ENCODE measurements at places on chromosomes 16 and 17.

DNA sequence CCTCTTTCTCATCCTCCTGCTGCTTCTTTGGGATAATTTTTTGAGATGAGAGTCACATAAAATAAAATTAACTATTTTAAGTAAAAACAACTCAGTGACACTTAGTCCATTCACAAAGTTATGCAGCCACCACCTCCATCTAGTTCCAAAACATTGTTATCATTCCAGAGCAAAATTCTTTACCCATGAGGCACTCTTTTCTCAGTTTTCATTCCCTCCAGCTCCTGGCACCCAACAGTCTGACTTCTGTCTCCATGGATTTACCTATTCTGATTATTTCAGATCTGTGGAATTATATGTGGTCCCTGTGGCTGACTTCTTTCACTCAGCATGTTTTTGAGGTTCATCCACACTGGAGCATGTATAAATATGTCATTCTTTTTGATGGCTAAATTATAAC lies 239.9 kb upstream of the DYNLRB2 start:
- DNase-seq: no peak

DNA sequence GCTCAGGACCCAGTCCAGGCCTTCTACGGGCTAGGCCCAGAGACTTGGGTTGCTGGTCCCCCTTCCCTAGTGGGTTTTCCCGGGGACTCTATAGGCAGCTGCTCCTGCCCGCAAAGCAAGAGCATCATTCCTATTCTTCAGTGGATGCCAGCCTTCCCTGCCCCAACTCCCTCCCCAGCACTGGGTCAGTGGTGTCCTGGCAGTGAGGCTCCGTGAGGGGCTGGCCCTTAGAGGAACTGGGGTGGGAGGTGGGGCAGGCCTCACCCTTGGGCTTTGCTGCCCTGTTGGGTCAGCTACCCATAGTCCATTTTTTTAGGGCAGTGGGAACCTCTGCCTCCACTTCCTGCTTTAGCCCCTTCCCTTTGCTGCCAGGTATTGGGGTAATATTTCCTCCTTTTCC lies 7.9 kb upstream of the PLEKHG4 start:
- DNase-seq: no peak

- DNase-seq: no peak
These were observed 409.6 kb downstream of the NPIPA8 start for GRCh38 chr16:17926866-17927399.

DNA sequence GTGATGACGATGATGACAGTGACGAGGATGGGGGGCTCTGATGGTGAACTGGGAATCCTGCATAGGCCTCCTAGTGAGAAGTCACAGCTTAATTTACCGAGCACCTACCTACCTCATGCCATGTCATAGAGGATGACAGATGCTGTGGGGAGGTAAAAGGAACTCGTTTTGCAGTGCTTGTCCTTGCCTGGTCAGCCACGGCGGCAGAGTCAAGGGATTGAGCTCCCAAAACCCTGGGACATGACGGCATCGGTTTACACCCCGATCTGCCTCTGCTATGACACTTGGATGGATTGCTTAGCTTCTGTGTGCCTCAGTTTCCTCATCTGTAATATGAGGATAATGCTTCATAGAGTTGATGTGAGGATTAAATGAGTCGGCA lies 103.2 kb downstream of the NTN1 start:
- no peak for DNase-seq

- DNase-seq: no peak
These were observed 133.4 kb upstream of the DYNLRB2 start for GRCh38 chr16:80407265-80407987.

GRCh38 chr16:8931859-8932258 lies 31.8 kb downstream of the USP7 start:
- DNase-seq: peak; percentile 31

DNA sequence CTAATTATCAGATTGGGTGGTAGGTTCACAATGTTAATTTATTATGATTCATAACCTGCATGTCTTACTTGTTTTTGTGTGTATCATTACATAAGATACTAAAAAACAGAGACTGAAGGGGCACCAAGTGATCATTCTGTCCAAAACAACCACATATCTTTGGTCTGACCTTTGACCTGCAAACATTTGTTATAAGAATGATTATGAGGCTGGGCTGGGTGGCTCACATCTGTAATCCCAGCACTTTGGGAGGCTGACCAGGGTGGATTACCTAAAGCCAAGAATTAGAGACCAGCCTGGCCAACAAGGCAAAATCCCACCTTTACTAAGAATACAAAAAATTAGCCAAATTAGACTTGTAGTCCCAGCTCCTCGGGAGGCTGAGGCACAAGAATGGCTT lies 116.4 kb downstream of the SPAG9 start:
- DNase-seq: no peak

- no peak for DNase-seq
These were observed 152.2 kb upstream of the NOG start for GRCh38 chr17:56441308-56441707.

DNA sequence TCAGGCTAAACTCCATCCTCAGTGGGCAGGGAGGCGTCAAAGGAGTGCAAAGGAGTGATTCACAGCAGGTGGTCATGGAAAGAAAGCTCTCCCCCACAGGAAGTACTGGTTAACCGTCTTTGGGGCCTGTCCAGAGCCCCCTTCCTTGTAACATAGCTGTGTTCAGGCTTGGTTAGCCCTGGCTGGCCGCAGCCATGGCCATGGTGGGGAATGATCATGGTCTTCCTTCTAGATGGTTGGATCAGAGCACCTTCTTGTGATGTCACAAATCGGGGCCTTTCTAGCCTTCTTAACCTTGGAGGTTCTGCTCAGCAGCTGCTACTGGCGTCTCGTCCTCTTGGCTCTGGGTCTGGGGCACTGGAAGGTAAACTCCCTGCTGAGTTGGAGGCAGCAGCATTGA lies 15.8 kb downstream of the NKD1 start:
- DNase-seq: no peak

DNA sequence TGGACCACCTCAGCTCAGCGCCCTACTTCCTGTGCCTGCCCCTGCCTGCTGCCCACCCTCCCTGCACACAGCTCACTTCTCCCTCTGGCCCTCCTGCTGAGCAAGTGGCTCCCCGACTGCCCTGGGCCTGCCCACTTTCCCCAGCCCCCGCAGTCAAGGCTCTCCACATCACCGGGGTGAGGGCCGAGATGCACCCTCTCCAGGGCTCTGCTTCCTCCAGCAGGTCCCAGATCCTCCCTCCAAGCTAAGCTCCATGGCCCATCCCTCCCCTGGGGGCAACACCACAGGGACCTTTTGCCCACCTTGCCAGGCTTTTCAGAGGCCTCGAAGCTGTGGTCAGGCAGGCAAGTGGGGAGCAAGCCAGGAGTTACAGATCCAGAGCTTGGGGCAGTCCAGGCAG lies 820.2 kb downstream of the KCNJ18 start:
- DNase-seq: no peak

DNA sequence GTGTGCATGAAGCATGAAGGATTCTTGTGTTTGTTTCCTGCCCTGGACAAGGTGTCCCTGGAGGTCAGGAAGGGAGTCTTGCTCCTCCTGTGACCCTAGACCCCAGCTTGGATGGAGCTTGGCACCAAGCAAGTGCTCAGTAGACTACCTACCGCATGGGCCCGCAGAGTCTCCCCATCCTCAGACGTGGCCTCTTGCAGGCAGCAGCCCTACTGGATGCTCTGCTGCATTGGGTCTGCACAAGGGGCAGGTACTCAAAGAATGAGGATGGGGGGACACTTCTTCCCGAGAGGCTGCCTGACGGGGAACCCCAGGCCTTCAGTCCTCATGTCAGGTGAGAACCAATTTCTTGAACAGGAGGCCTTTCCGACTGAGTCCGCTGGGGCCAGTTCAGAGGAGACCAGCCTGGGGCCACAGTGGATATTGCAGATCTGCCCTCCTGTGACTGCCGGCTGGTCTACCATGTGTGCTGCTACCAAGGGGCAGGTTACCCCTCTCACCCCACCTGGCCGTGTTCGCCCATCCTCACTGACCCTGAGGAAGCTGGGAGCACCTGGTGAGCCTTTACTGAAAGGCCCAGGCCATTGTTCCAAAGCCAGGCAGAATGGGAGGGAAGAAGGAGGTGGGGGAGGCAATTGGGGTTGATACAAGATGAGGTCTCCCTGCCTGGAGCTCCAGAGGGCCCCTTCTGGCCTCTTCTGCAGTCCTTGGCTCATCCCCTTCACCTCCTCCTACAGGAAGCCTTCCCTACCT lies 206.3 kb downstream of the RAB11FIP4 start:
- DNase-seq: no peak

GRCh38 chr17:63431939-63432804 lies 13.9 kb downstream of the CYB561 start:
- DNase-seq: no peak

DNA sequence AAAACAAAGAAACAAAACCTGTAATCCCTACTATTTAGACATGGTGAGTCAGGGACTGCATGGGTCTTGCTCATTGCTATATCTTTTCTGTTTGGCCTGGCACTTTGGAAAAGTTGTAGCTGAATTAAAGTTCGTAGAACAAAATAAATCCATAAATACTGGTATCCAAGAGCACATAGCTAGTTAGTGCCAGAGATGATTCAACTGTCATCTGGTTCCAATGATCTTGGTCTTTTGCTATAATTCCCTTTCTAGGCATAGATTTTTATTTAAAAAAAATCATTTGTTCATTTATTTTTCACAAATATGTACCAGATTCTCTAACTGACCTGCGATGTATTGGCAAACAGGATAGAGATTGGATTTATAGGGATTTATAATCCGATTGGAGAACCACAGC lies 1436.1 kb upstream of the GOT2 start:
- no peak for DNase-seq

DNA sequence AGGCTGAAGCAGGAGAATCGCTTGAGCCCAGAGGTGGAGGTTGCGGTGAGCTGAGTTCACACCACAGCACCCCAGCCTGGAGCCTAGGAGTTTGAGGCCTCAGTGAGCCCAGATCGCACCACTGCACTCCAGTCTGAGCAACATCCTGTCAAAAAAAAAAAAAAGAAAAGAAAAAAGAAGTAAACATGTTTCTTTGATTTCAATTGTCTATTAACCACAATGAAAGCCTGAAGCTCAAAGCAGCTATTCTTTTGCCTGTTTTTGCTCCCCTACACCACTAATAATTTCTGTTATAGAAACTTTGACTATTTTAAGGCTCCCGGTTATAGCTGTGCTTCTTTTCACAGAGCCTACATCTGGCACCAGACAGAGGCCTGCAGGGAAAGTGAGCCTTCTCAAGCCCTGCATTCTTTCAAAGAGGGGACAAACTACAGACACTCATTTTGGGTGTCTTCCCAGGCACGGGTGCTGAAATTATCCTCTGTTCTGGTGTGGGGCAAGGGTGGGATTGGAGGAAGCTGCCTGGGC lies 14.2 kb upstream of the SLC52A1 start:
- no peak for DNase-seq

DNA sequence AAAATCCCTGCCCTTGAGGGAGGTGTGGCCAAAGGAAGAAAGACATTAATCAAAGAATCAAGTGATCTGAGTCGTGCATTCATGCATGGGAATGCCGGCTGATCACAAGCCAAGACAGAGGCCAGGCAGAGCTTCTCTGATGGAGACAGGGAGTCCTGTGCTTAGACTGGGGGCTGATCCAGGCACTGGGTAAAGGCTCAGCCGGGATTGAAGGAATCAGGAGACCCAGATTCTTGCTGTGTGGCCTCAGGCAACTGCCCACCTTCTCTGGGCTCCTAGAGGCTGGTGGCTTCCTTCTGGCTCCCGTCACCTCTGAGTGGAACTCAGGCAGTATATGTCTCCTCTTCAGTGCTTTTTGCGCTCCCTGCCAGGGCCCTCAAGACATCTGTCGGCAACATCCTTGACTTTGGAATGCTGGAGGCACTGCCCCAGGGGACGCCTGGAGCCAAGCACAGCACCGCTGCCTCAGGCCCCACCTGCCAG lies 17.7 kb downstream of the RAI1 start:
- no peak for DNase-seq
